ENCODE measurements at places on chromosomes 2 and 18.

GRCh38 chr2:158502974-158503373, 46.2 kb downstream of the PKP4 start:
- no peak for DNase-seq

DNA sequence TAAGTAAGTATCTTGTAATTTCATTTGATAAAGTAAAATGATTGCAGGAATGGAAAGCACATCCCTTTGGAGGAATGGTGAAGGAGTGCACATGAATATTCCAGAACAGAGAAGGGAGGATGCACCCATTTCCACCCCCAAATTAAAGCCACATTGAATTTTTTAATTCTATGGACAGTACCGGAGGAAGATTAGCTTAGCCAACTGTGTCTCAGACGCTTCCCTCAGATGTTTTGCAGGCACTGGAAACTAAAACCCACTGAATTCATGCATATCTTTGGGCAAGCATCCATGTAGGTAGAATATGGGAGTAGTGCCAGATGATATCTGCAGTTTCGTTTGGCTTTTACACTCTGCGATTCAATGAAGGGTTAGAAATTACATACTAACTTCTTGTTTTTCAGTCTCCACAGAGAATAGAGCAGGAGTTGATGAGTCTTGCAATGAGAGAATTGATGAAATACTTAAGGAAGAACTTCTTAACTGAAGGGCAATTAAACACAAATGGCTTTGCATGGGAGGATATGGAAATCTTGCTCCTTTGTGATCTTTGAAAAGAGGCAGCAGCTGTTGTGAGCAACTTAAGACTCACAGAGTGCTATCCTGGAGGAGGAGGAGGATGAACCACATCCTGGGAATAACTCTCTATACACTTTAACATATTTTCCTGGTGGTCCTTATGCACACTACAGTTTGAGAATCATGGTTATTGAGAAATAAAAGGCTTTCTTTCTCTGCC, 71.7 kb upstream of the MYO3B start:
- DNase-seq: no peak

GRCh38 chr18:2547477-2548087, 23.7 kb downstream of the METTL4 start:
- DNase-seq: no peak

- no peak for DNase-seq
Measured at GRCh38 chr18:76323891-76324290, 171.2 kb downstream of the ZNF516 start.

DNA sequence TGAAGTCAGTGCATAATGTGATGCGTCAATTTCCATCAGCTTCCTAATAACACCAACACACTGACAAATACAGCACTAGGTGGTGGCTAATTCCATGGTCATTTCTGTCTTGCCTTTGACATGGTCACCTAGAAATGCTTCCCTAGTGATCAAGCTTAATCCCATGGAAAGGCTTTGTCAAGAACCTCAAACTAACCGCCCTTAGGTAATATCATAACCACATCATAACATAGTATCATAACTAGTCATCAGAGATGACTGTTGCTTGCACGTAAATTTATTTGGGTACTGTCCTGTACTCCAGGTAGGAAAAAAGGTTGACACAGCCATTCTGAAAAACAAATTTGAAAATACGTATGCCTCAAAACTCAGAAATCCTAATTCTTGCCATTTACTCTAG, 471.8 kb downstream of the IRS1 start:
- DNase-seq: no peak

GRCh38 chr2:55355451-55355850, 64.2 kb downstream of the CCDC88A start:
- no peak for DNase-seq

DNA sequence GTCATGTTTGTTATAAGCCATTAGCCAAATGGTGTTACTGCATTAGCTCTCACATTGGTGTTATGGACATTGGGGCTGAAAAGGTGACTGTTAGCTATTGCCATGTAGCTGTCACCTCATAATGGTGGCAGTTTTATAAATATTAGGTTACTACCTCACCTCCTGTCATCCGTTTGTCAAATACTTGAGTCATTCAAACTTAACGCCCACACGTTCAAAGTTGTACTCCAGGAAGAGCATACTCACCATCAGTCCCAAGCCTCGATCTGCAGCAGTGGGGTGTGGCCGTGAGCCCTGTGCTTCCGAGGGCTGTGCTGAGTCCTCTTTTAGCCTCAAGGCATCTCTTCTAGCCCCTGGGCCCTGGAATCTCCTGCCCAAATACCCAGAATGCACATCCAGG, 87.3 kb downstream of the PDK1 start:
- no peak for DNase-seq

DNA sequence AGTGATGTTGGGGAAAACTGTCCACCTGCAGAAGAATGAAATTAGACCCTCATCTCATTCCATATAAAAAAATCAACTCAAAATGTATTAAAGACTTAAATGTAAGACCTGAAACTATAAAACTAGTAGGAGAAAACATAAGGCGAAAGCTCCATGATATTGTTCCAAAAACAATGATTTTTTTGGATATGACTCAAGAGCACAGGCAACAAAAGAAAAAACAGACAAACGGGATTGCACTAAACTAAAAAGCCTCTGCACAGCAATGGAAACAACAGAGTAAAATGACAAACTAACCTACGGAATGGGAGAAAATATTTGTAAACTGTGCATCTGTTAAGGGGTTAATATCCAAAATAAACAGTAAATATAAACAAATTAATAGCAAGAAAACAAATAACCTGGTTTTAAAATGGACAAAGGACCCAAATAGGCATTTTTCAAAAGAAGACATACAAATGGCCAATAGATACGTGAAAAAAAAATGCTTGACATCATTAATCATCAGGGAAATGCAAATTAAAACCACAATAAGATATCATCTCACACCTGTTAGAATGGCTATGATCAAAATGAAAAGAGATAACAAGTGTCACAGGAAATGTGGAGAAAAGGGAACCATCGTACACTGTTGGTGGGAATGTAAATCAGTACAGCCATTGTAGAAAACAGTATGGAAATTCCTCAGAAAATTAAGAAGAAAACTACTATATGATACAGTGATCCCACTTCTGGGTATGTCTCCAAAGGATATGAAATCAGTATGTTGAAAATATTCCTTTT, 26.6 kb downstream of the LRRFIP1 start:
- no peak for DNase-seq

DNA sequence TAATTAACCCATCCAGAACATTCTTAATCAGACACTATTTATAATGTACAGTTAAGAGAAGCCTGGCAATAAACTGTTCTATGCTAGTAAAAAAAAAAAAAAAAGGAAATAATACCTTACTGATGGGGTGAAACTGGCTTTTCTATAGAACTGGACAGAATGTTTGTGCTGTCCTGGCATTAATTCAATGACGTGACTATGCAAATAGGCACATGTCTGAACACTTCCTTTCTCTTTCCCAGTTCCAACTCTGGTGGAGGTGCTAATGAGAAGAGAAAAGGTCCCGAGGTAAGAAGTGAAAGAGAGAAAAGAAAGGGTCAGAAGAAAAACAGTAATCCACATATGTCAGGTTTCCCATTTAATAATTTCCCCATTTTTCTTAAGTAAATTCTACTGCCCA, 508.4 kb downstream of the ZEB2 start:
- DNase-seq: no peak

DNA sequence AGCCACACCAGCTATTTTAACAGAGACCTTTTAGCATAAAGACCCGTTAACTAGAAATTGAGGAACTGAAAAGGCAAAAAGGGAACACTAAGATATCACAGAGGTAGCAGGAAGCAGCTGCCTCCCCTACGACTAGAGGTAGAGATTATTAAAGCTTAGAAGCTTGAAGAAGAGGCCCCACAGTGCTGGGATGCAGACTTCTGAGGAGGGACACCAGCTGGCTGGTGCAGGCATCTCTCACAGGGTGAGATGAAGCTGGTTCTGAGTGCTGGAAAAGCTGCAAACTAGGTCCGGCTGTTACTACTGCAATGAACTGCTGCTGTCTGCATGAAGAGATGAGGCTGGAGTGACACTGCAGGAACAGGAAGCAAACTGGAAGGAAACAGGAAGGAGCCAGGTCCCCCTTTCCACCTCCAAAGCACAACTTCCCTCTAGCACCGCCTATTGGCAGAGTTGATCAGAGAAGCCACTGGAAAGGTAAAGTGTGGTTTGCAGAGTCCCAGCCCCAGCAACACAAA, 61.2 kb upstream of the MRPS9 start:
- DNase-seq: no peak

DNA sequence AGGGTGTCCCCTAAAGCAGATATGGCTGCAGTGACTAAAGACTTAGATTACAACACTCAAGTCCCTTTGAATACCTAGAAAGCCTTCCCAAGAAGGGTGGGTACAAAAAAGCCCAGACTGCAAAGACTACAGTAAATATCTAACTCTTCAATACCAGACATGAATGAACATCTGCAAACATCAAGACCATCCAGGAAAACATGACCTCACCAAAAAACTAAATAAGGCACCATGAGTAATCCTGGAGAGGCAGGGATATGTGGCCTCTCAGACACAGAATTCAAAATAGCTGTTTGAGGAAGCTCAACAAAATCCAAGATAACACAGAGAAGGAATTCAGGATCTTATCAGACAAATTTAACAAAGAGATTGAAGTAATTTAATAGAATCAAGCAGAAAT, 138.2 kb upstream of the OTOS start:
- no peak for DNase-seq

GRCh38 chr2:118470297-118470696, 377.2 kb downstream of the EN1 start:
- DNase-seq: no peak

DNA sequence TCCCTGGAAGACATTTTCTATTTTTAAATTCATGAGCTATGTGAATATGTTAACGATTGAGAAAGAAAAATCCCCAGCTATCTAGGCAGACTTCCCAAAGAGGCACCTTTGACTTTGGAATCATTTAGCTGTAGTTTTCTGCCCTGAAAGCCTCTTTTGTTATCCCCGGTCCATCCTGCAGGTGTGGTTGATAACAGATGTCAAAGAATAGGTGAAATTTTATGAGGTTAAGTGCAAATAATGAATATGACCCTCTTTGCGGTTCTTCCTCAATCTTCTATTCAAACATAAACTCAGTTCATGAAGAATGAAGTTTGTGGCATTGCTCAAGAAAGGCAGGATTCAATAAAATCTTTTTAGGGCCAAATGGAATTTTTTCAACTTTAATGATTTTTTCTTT, 51.6 kb upstream of the ATP8B1 start:
- no peak for DNase-seq

DNA sequence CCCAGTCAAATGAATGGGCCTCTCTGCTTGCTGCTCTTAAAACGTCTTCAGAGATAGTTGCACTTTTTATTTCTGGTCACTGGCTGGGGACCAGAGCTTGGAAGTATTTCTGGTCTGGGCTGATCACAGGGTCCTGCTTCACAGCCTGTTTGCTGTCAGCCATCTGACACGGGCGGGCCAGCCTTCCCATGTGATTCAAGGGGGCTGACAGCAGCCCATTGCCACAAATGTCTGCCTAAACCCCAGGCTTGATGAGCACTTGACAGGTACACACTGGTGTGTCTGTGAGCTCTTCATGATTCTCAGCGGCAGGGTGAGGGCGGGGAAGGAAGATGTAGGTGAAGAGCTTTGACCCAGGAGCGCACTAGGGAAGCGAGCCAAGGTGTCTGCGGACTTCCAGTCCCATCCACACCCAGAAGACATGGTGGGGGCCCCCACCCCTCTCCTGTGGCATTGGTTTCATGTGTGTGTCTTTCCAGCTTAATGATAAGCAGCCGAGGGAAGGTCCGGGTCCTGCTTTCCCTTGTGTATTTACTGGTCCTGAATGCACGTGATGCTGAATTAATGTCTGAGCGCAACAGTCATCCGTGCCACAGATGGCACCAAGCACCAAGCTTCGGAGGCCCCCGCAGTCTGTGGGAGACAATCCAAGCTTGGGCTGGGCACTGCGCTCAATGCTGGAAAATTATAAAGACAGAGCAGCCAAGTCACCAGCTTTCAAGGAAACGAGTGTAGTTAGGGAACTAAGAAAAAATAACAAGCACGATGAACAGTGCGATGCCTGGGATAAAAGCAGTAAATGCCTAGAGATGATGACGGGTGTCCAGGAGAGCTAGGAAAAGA, 73.3 kb downstream of the SH3BP4 start:
- DNase-seq: no peak

GRCh38 chr2:223601932-223602666, at the start of gene SCG2:
TSS of gene SCG2 (minus strand) at chr2:223602361. CDS start at chr2:223599282, 3,079 bp downstream.
- peak; percentile 4 for DNase-seq

- no peak for DNase-seq
Measured at GRCh38 chr2:133748007-133748700, 179.9 kb upstream of the NCKAP5 start.

DNA sequence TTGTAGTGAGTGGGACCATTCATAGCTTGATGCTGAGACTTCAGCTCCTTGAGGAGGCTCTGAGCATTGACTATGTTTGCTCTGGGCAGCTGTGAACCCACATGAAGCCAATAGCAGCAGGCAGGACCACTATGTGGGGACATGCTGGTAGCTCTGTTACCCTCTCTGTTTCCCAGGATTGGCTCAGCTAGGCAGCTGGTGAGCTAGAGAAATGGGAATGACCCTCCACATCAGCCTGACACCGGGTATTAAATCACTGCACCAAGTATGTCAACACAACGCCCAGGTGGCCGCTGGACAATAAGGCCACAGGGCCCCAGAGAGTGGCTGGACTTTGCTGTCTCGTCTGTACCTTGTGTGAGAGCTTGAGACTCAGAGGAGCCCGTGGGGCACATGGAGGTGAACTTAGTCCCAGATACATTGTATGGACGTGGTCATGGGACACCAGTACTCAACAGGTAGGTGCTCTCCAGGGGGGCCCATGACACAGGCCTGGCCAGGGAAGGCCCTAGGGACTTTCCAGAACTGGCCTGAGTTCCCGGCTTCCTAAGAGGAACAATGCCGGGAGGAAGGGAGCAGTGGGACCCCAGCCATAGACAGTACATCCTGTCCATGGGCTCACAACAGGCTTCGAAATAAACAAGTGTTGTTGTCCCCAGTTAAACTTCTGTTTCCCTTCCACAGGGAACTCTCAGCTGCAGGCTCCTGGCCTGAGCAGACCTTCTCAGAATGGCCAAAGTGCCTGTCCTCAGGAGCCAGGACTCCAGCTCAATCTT, 35.2 kb downstream of the HS1BP3 start:
- DNase-seq: no peak

- DNase-seq: no peak
Measured at GRCh38 chr2:197937814-197938213, 133.4 kb downstream of the PLCL1 start.

DNA sequence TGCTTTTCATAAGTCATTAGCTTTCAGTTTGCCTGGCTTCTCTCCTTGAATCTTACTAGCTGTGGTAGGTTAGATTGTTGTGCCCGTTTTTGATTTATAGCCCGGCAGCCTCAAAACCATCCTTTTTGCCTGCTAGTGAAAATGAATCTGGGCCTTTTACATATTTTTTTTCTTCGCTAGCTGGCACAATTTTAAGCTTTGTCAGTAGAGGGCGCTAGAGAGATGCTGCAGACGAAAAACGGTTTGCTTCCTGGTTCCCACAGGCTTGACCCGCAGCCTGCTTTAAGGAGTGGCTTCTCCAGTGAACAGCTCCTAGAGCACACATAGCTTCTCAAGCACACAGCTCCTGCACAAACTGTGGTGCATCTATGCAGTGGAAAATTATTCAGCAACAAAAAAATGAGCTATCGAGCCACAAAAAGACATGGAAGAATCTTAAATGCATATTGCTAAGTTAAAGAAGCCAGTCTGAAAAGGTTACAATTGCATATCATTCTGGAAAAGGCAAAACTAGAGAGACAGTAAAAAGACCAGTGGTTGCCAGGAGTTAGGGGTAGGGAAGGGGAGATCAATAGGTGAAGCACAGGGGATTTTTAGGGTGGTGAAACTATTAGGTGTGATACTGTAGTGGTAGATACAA, 47.9 kb downstream of the E2F6 start:
- no peak for DNase-seq

- DNase-seq: no peak
Measured at GRCh38 chr18:76426737-76427305, 68.2 kb downstream of the ZNF516 start.

Data from activated CD8-positive, alpha-beta memory T cell treated with anti-CD3 and anti-CD28 coated beads for 1 hour (primary cell).